ENCODE measurements at places on chromosomes 7 and 10. TPM values are rescaled to one million over a fixed set of nuclear protein-coding genes. Genes with fewer than 3 reads are reported as not detected.

DNA sequence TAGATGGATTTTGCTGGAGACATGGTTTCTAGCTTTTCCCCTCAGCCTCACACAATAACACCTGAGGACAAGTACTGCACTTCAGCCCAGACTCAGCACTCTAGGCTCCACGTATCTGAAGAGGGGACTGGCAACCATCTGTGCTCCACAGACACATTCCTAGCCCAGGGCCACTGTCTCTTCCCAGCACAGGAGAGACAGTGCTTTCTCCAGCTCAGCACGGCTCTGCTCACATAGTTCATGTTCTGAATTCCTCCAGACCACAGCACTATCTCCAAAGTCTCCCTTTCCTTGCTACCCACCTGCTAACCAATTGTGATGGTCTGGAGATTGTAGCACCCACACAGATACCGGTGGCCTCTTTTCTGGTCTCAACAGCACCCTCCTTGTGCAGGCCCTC, 114.5 kb downstream of the HTR7 start:
- peak; percentile 10 for DNase-seq

- no peak for DNase-seq
Observed at GRCh38 chr10:107417446-107417845, 252.9 kb upstream of the SORCS1 start.

DNA sequence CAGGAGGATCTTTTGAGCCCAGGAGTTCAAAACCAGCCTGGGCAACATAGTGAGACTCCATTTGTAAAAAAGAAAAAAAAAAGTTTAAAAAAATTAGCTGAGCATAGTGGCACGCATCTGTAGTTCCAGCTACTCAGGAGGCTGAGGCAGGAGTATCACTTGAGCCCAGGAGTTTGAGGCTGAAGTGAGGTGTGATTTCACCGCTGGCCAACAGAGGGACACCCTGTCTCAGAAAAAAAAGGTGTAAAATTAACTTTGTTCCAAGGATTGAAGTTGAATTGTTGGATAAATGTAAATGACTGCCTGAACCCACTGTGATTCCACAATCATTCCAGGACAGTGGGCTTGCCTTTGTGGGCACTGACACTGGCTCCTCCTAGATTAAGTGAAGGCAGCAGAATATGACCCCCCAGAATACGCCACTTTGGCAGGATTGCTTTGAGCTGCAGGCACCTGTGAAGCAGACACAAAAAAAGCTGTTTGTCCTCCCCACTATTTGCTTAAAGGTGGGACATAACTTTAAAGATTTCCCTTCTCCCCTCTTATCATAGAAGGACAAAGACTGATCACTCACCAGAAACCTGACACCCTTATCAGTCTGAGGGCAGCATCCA, 57.2 kb upstream of the FOXI2 start:
- DNase-seq: no peak

- DNase-seq: no peak
Observed at GRCh38 chr10:11863353-11864109, 40.4 kb downstream of the PROSER2 start.

DNA sequence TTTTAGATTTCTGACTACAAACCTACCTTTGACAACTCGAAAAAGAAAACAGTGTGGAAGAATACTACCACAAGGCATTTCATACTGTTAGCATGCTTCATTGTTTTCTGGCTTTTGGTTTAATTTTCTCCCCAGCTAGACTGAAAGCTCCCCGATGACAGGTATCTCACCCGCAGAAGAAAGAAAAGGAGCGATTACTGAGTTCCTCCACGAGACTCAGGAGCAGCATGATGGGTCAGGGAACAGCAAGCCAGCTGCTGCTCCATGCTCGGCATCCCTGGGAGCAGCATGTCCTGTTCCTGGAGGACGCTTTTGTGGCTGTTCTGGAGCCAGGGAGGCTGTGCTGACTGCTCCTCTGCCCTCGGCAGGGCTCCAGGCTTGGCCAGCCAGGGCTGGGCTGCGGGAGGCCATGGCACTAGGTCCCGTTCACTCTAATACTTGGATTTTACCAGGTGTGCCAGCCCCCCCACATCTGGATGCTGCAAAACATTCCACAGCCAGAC, 133.4 kb downstream of the PRKAG2 start:
- DNase-seq: no peak

DNA sequence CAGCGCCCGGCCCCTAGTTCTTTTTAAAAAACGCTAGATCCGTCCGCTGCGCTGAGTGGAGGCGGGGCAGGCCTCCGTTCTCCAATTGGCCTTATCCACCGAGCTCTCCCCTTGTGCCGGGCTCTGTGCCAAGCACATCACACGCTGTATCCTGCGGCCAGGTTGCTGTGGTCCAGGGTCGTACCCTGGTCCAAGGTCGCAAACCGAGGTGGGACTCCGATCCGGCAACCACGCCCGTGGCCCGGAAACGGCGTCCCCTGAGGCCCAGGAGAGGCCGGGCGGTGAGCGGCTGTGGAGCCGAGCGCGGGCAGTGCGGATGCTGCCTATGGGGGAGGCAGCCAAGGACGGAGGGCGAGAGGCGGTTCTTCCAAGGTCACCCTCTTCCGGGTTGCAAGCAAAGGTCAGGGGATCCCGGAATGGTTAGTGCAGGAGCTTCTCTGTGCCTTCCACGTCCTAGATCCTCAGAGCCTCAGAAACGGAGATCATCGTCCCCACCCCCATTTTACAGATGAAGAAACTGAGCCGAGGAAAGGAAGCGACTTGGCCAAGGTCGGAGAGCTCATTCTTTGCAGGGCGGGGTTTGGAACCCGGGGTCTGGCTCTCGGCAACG, 72.4 kb upstream of the LRRC4 start:
- DNase-seq: peak; percentile 39

DNA sequence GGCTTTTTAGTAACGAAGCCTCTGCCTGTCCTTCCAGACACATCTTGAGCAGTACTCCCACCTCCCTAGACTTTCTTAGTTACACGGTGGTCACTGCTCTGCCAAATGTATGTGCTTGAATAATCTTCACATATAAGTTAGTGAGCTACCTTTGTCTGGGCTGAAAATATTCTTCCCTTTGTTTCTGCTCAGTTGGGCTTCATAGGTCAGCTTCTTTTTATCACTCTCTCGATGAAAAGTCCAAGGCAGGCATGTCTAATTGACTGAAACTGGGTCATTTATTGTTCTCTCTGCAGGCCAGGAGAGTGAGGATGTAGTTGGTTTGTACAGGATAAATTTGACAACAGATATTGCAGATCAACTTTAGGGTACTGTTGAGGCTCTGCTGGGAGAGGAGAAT, 636.7 kb upstream of the IGFBP3 start:
- DNase-seq: no peak

The FFAR4 gene
- not detected for total RNA-seq

The ATRNL1 gene
- total RNA-seq: 8.4 TPM

The CC2D2B gene
- total RNA-seq: 0.86 TPM

The LRMDA gene
- under 0.01 TPM for total RNA-seq

The VPS37D gene
- total RNA-seq: 3.0 TPM

The AHR gene
- total RNA-seq: 35.4 TPM

The DAGLB gene
- 18.0 TPM for total RNA-seq

The SYT15B gene
- not detected for total RNA-seq

The TACC2 gene
- 5.6 TPM for total RNA-seq

The EBLN1 gene
- not detected for total RNA-seq

All from fibroblast of villous mesenchyme (primary cell).